ENCODE measurements at places on chromosomes 2 and 18.

- no peak for DNase-seq
Observed at GRCh38 chr2:143354050-143354750, 225.0 kb downstream of the ARHGAP15 start.

GRCh38 chr2:158142165-158142564 lies 40.5 kb downstream of the UPP2 start:
- DNase-seq, result no peak

GRCh38 chr2:103594823-103595222 lies 833.0 kb downstream of the TMEM182 start:
- DNase-seq, result no peak

- DNase-seq, result no peak
Observed at GRCh38 chr18:2797951-2798350, 48.9 kb upstream of the EMILIN2 start.

DNA sequence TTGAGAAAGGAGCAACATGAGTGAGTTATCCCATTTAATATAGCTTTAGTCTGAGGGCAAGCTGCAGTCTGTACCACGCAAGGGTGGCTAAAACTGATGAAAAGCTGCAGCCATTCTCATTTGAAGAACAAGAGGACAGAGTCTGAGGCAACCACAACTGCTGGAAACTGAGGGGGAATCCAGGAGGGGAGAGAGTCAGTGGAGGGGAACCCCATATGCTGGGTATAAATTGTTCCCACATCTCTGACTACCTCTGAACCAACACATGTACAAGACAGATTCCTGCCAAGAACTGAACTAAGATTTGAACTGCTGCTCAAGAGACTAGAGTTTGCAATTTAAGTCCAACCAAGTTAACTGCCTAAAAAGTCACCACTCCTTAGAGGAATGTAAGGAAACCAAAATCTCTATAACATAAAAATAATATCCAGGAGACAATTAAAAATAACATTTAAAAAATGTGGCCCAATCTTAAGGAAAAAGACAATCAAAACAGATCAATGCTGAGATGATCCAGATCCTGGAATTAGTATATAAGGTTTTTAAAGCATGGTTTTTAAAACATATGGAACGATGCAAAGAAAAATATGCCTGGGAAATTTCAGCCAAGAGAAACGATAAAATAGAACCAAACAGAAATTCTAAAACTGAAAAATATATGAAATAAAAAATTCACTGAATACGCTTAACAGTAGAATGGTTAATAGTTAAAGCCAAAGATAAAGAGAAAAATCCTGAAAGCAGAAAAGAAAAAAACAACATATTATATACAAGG lies 11.2 kb downstream of the CWC22 start:
- DNase-seq, result no peak

DNA sequence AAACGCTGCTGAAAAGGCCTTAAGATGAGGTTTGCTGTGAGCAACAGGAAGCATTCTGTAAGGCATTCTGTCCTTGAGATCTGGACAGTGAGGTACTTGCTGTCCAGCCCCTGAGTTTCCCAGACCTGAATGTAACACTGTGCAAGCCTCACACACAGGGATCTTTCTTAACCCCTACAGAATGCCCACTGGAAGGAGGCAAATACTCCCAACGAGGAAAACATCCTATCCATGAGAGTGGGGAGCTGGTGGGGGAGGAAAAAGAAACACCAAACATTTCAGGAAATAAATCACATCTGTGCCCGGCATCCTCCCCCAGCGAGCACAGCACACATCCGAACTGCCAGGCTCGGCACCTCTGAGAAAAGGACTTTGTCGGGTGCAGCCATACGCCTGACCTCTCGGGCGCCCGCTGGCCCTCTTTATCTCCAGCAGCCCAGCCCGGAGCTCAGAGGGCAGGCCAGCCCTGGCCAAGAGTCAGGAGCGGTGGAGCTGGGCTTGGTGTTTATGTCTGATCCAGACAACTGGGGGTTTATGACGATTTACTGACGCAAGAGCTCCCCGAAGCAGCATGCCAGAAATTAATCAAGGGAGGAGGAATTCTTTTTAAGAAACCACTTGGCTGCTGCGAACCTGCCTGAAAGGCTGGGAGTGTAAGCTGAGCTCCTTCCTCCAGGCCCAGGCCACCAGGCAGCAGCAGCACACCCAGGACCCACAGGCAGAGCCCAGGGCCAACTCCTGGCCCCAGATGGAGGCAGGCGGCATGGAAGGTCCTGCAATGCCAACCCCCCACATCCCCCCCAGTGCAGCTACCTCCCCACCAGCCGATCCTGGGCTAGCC lies 72.2 kb downstream of the HDAC4 start:
- no peak for DNase-seq

- DNase-seq, result no peak
Observed at GRCh38 chr18:13138420-13139139, 80.0 kb upstream of the LDLRAD4 start.

DNA sequence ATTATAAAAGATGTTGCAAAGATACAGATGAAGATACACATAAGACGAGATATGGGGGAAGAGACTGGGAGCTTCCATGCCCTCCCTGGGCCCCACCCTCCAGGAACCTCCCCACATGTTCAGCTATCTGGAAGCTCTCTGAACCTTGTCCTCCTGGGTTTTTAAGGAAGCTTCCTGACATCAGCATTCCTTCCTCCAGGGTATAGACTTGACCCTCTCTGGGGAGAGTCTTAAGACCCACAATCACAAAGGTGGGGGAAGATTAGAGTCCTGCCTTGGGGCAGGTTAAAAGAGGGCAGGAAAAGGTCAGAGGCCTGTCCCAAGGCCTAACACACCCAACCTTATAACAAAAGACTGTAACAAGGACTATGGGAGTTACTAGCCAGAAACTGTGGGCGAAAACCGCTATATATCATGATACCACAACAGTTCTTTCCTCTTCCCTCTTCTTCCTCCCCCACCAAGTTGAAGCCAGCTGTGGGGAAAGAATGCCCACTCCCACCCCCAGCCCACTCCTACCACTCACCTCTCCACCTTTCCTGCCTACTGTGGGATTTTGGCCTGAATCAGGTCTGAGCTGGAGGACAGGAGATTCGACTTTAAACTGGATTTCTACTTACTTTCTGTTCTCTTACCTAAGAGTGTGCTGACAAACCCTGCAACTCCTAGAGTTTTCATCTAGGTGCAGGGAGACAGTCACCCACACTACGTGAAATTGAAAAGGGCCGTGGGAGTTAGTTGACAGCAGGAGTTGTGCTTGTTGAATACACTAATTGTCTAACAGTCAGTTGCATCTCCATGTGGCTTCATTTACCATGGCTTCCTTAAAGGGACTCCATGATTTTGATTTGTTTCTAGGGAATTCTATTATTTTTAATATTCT lies 105.0 kb downstream of the LAMA3 start:
- DNase-seq, result no peak

DNA sequence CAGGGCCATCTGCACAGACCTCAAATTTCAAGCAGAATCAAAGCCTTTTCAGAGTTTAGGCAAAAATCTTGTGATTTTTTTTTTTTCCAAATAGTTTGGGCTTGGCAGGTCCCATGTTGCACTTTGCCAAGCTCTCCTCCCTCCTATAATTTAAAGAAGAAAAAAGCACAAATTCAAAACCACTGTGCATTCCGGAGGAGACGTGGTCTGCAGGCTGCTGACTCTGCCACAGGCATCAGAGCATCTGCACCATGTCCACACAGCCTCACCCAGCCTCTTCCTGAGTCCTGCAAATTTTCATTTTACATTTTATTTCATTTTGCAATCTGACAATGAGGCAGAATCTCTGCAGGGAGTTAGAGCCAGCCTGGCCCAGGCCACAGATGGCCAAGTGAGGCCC lies 15.7 kb upstream of the GPC1 start:
- no peak for DNase-seq

DNA sequence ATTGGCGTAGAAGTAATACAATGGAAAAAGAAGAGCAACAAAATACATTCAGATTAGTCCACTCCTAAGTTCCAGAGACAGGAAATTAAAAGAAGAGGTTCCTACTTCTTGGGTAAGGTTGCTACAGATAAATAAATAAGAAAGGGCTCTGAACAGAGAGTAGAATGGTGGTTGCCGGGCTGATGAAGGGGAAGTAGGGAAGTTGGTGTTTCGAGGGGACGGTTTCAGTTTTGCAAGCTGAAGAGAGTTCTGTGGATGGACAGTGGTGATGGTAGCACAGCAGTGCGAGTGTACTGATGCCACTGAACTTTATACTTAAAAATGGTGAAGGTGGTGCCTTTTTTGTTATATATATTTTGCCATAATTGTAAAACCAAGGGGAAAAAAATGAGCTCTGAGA lies 48.2 kb downstream of the CABYR start:
- no peak for DNase-seq

- DNase-seq, result no peak
Observed at GRCh38 chr2:138502255-138503086, 901 bp downstream of the SPOPL start.

- DNase-seq, result no peak
Observed at GRCh38 chr2:104741860-104742259, 112.1 kb upstream of the POU3F3 start.

- DNase-seq, result no peak
Observed at GRCh38 chr18:34710458-34710914, 388 bp downstream of the DTNA start.

- no peak for DNase-seq
Observed at GRCh38 chr18:68568364-68569155, 146.3 kb downstream of the TMX3 start.
